ENCODE measurements at places on chromosomes 3 and 15.

DNA sequence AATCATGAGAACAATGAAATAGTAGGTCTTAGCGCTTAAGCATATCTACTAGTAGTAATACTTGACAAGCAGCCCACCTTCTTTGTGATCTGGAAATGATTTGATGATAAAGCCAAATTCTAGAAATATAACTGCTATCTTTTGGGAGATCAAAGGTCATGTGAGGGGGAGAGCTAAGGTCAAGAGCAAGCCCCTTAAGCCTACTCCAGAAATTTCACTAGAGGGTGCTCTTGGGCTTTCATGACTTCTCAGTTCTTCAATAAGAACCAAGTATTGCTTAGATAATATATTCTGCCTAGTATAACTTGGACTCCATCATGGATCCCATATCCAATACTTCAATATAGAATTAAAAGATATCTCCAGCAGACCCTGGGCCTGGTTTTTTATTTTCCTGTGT, 319.6 kb downstream of the ZBTB20 start:
- no peak overlapping the region for H3K4me3 ChIP-seq
- peaks cover 7% of the 10 kb centered on the region for H3K4me1 ChIP-seq
- H3K27me3 ChIP-seq: no peaks in the 10 kb centered on the region
- H3K36me3 ChIP-seq: no peaks in the 10 kb centered on the region
- DNase-seq: no peak

DNA sequence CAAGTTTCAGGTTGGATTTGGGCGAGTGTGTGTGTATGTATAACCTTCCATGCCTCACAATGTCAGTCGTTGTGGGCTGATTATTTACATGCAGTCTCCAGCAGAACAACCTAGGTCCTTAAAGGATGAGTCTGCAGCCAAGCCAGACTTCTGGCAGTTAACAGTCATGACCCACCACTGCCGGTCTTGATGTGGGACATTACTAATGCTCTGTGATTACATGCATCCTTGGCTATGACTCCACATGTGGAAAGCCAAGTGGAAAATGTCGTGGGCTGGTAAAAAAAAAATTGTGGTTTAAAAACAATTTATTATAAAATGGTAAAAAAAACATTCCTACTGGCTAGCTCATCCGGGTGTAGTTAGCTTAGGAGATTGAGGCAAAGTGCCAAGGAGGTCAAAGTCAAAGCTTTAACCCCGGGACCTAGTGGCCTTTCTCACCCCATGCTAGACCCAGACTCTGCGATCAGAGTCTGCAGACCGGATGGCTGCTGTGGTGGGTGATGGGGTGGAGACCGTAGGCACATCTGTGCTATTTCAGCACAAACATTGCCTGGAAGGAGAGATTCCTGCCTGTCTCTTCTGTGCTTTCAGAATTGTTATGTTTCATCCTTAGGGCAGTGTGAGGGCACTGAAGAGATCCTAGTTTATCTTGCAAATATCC, 6.8 kb downstream of the RARRES1 start:
- peaks cover 4% of the 10 kb centered on the region for H3K36me3 ChIP-seq
- H3K27ac ChIP-seq: no peak overlapping the region
- peaks cover 3% of the 10 kb centered on the region for H3K4me1 ChIP-seq
- DNase-seq: no peak

- DNase-seq: no peak
- no peak overlapping the region for H3K27ac ChIP-seq
These were observed 44.1 kb upstream of the UMPS start for GRCh38 chr3:124686028-124686670.

- H3K27me3 ChIP-seq: no peaks in the 10 kb centered on the region
- H3K4me1 ChIP-seq: peaks cover 20% of the 10 kb centered on the region
- peak overlapping the region; percentile 85 for H3K27ac ChIP-seq
- H3K4me3 ChIP-seq: no peak overlapping the region
- peaks cover 23% of the 10 kb centered on the region for H3K36me3 ChIP-seq
These were observed 33.8 kb downstream of the SCAP start for GRCh38 chr3:47441796-47442551.

- H3K36me3 ChIP-seq: peaks cover 5% of the 10 kb centered on the region
- H3K4me3 ChIP-seq: peak overlapping the region; percentile 92
- peak overlapping the region; percentile 99 for H3K27ac ChIP-seq
- H3K4me1 ChIP-seq: peaks cover 32% of the 10 kb centered on the region
These were observed 542 bp upstream of the MEIS2 start for GRCh38 chr15:37100966-37101215.

DNA sequence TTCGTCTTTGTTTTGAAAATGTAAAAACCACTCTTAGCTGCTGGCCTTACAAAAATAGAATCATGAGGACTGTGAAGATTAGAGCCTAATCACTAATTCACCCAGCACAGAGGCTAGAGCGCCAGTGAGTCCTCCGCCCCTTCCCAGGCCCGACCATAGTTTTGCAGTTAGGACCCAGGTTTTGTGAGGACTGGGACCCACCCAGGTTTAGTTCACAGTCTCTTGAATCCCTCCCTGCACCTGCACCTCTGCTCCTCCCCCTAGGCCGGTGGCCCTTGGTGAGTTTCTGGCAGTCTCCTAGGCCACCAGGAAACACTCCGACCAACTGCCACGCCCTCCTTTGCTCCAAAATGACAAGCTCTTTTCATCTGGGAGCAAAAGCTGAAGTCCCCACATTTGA, 136.0 kb upstream of the CCDC54 start:
- peak overlapping the region; percentile 94 for H3K4me3 ChIP-seq
- peaks cover 10% of the 10 kb centered on the region for H3K27me3 ChIP-seq
- H3K4me1 ChIP-seq: peaks cover 4% of the 10 kb centered on the region

- H3K4me1 ChIP-seq: peaks cover 5% of the 10 kb centered on the region
- no peak overlapping the region for H3K27ac ChIP-seq
- H3K36me3 ChIP-seq: no peaks in the 10 kb centered on the region
- DNase-seq: no peak
- no peak overlapping the region for H3K4me3 ChIP-seq
- peaks cover 12% of the 10 kb centered on the region for H3K27me3 ChIP-seq
These were observed 165.9 kb downstream of the POLR2M start for GRCh38 chr15:57872281-57873030.

GRCh38 chr3:140899363-140899762, 42.3 kb upstream of the SLC25A36 start:
- no peak for DNase-seq
- no peak overlapping the region for H3K4me3 ChIP-seq
- no peak overlapping the region for H3K27ac ChIP-seq

DNA sequence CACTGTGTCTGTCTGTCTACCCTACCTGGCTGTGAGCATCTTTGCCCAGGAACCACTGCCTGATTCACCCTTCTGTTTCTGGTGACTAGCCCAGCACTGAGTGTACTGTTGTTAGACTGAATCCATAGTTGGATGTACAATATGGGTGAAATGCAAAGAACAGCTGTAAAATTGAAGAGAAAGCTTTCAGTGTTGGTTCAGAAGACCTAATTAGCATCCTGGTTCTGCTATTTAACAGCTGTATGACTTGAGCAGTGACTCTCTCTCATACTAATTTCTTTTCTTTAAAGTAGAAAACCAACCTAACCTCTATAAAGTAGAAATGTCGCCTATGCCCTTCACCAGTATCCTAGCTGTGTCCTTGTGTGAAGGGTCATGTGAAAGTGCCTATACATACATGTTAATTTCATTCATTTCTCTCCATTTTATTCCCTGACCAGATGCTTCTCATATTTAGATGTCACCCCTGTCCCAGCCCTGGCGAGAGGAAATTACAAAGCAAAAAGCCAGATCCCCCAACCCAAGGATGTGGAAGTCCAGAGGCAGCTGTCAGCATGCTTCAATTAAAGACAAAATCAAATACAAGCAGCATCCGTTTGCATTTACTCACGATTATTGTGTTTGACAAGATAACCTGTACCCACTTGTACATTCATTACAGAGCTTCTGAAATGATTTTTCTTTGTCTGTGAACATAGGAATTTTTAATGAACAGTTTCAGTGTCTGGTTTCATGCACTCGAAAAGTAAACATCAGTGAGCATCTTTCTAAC, 305.7 kb upstream of the ICE2 start:
- no peak for DNase-seq
- no peak overlapping the region for H3K4me3 ChIP-seq
- H3K27ac ChIP-seq: no peak overlapping the region
- no peaks in the 10 kb centered on the region for H3K36me3 ChIP-seq
- peaks cover 2% of the 10 kb centered on the region for H3K4me1 ChIP-seq
- H3K27me3 ChIP-seq: peaks cover 9% of the 10 kb centered on the region

DNA sequence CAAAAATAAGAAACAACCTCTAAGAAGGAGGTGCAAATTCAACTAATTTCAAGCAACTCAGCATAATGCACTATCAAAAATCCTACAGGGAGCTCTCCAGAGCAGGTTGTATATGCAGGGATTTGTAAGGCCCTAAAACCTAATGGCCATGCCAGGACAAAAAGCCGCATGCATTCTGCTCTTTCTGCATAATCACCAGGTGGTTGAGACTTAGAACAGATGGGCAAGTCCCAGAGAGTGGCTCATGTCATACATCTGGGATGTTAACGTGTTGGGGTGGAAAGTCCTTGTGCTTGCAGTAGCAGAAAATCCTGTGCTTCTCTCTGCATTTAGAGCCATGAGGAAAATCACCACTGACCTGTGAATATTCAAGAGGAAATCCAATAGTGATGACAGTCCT, 1002.9 kb downstream of the AGBL1 start:
- no peaks in the 10 kb centered on the region for H3K36me3 ChIP-seq
- H3K27ac ChIP-seq: no peak overlapping the region
- no peak for DNase-seq
- no peak overlapping the region for H3K4me3 ChIP-seq
- H3K27me3 ChIP-seq: no peaks in the 10 kb centered on the region

GRCh38 chr15:67839499-67839928, 331 bp downstream of the RNU6-1 start:
- H3K4me3 ChIP-seq: peak overlapping the region; percentile 93
- H3K4me1 ChIP-seq: peaks cover 26% of the 10 kb centered on the region
- H3K27ac ChIP-seq: peak overlapping the region; percentile 100
- H3K27me3 ChIP-seq: peaks cover 43% of the 10 kb centered on the region
- no peak for DNase-seq

DNA sequence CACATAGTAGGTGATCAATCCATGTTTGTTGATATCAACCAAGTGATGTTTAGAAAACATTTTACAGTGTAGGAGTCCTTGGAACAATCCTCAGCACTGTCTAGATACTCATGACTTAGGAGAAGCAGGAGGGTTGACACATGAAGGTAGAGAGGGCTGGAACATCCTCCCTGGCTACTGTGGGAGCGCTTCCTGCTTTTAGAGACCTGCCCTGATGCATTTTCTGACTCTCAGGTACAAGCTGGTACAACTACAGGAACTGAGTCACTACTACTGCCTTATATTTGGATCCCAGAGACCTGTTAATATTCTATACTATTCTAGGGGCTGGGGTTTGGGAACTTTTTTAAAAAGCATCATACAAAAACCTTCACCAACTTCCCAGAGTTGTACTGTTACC, 20.1 kb downstream of the GPR156 start:
- no peak overlapping the region for H3K4me3 ChIP-seq
- no peak for DNase-seq
- H3K27ac ChIP-seq: no peak overlapping the region
- no peaks in the 10 kb centered on the region for H3K27me3 ChIP-seq

- peaks cover 12% of the 10 kb centered on the region for H3K36me3 ChIP-seq
- no peaks in the 10 kb centered on the region for H3K4me1 ChIP-seq
- no peaks in the 10 kb centered on the region for H3K27me3 ChIP-seq
- H3K4me3 ChIP-seq: no peak overlapping the region
- no peak overlapping the region for H3K27ac ChIP-seq
These were observed 35.7 kb upstream of the PHLDB2 start for GRCh38 chr3:111823341-111823855.
